ENCODE measurements at places on chromosomes 11 and 22.

DNA sequence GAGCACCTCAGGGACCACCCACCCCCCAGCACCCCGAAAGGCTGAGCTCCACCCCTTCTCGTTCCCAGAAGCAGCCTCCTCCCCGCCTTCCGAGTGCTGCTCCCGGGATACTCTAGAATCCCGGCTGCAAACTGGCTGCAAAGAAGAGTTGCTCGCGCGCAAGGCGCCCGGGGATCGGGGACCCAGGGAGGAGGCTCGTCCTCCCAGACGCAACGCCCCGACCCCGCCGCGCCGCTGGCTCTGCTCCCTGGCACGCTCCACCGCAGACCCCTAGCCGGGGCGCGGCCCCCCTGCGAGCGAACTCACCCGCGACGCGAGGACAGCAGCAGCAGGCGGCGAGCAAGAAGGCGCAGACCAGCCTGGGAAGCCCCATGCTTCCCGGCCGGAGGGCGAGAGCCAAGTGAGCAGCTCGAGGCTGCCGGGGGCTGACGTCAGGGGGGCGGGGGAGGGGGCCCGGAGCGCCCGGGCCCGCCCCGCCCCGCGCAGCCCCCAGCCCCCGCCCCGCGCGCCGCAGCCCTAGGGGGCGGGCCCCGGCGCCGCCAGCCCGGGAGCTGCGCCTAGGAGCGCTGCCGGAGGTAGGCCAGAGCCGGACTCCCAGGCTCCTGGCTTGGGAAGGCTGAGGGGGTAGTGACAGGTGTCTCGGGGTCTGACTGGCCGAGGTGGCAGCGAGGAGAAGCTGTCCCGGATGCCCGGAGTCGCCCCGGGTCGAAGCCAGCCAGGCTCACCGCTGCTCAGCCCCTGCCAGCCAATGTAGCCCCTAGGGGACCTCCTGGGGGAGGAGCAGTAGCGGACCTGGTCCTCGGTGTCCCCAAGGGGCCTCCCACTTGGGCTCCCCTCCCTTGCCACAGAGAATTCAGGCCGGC is at the start of gene MCAM:
Gene MCAM (minus strand): TSS at position 402 of the 863 bp plus-strand sequence. CDS start 29 bp downstream, at position 373.
- no peak for DNase-seq

DNA sequence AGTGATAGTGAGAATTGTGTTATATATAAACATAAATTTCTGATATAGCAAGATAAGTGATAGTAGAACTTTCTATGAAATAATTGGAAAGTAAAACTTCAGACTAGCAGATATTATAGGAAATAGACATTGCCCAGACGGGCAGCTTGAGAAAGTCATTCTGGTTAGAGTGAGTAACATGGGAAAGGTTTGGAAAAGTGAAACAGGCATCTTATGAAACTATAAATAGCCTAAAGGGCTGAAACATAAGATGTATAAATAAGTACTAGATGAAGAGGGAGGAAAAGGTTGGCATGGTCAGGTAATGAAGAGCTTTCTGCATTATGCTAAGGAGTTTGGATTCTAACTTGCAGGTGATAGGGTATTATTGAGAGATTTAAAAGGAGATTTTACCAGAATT is 101.3 kb downstream of the DYNC2H1 start:
- no peak for DNase-seq

DNA sequence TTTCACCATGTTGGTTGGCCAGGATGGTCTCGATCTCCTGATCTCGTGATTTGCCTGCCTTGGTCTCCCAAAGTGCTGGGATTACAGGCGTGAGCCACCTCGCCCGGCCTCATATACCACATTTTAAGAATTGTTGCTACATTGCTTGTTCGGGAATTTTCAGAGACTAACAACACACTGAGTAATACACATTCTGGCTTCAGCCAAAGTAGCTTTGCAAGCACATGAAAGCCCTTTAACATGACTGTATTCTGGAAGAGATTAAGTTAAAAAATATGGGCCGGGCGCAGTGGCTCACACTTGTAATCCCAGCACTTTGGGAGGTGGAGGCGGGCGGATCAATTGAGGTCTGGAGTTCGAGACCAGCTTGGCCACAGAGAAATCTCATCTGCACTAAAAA is 15.0 kb downstream of the CRTAM start:
- no peak for DNase-seq

- no peak for DNase-seq
These were observed 15.4 kb downstream of the APOL5 start for GRCh38 chr22:35733036-35733435.

- DNase-seq = no peak
These were observed 33.4 kb downstream of the AMBRA1 start for GRCh38 chr11:46560300-46560991.

GRCh38 chr11:8016440-8016839 is 29.3 kb downstream of the EIF3F start:
- no peak for DNase-seq
